ENCODE measurements at places on chromosomes 2 and 18. TPM values are rescaled to one million over a fixed set of nuclear protein-coding genes. Genes with fewer than 3 reads are reported as not detected.

Gene ZNF385B
- not detected for total RNA-seq

Gene DIPK1C
- total RNA-seq, result not detected

Gene LRRC30
- not detected for total RNA-seq

Gene ARHGEF4
- 52.0 TPM for total RNA-seq

Gene CROCC2
- not detected for total RNA-seq

Gene MDH1B
- total RNA-seq, result 0.77 TPM

Gene SERPINB10
- total RNA-seq, result not detected

Gene PSMA8
- not detected for total RNA-seq

Gene C2orf92
- 5.3 TPM for total RNA-seq

Gene BMP10
- not detected for total RNA-seq

Gene TTC39C
- total RNA-seq, result 12.9 TPM

Gene GAD1
- total RNA-seq, result 2.5 TPM

Gene FOXD4L1
- 0.63 TPM for total RNA-seq

Gene MLPH
- total RNA-seq, result 27.1 TPM

Gene CYRIA
- total RNA-seq, result 1.2 TPM

Gene IL36RN
- not detected for total RNA-seq

Gene AP1S3
- 57.7 TPM for total RNA-seq

Gene ITGA4
- 0.42 TPM for total RNA-seq

Gene IL1RN
- total RNA-seq, result 0.39 TPM

Gene CD302
- total RNA-seq, result 0.12 TPM

Gene PROKR1
- total RNA-seq, result not detected

Gene FBXO15
- total RNA-seq, result 0.79 TPM

Gene KRTCAP3
- total RNA-seq, result 6.9 TPM

Gene DLX2
- total RNA-seq, result 1.9 TPM

Gene HSBP1L1
- total RNA-seq, result 46.6 TPM

Gene MYOM1
- 0.21 TPM for total RNA-seq

Gene COL6A3
- total RNA-seq, result 0.19 TPM

Gene FEV
- total RNA-seq, result not detected

Gene ARHGAP28
- total RNA-seq, result 3.0 TPM

Gene C1GALT1C1L
- 0.27 TPM for total RNA-seq

Gene WNT10A
- total RNA-seq, result not detected

Gene REG3A
- total RNA-seq, result not detected

Gene TMEM178A
- total RNA-seq, result 0.66 TPM

Gene BAZ2B
- total RNA-seq, result 51.8 TPM

Gene AQP12B
- total RNA-seq, result not detected

Gene MAL
- total RNA-seq, result not detected

Gene CYS1
- not detected for total RNA-seq

Gene C1QL2
- total RNA-seq, result not detected

Gene TCF23
- not detected for total RNA-seq

Gene SOWAHC
- 25.6 TPM for total RNA-seq

Gene C2orf76
- total RNA-seq, result 9.8 TPM

All from MCF 10A (cell line).